ENCODE measurements at places on chromosomes 1 and 21. TPM values are rescaled to one million over a fixed set of nuclear protein-coding genes. Genes with fewer than 3 reads are reported as not detected.

GRCh38 chr1:151549199-151549598 lies 9.1 kb downstream of the TUFT1 start:
- no peak for DNase-seq

- DNase-seq = no peak
Observed at GRCh38 chr1:206832352-206832880, 33.0 kb upstream of the IL20 start.

GRCh38 chr1:222048094-222048595 lies 306.3 kb upstream of the DUSP10 start:
- DNase-seq = no peak

GRCh38 chr1:1361982-1362423 lies 3.6 kb upstream of the MXRA8 start:
- no peak for DNase-seq

DNA sequence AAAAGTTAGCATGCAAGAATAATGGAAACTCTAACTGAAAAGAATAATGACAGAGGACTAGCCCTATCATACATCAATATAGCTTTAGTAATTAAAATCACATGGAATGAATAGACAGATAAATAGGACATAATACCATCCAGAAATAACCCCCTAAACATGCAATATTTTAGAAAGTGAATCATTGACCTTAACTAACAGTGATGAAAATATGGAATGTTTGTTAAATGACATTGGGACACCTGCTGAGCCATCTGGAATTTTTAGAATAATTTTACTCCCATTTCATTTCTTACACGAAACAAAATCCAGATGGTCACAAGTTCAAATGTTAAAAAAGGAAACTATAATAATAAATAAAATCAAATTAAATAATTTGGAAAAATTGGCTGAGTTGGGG lies 53.1 kb upstream of the FMO3 start:
- DNase-seq = no peak

DNA sequence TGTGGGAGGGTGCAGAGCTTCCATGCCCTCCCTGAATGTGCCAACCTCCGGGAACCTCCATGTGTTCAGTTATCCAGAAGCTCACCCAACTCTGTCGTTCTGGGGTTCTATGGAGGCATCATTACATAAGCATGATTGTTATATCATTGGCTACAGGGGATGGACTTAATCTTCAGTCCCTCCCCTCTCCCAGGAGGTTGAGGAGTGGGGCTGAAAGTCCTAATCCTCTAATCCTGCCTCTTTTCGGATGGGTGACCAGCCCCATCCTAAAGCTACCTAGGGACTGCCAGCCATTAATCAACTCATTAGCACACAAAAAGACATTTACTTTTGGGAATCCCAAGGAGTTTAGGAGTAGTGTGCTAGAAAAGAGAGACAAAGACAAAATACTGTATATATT lies 32.0 kb upstream of the PSEN2 start:
- DNase-seq = no peak

DNA sequence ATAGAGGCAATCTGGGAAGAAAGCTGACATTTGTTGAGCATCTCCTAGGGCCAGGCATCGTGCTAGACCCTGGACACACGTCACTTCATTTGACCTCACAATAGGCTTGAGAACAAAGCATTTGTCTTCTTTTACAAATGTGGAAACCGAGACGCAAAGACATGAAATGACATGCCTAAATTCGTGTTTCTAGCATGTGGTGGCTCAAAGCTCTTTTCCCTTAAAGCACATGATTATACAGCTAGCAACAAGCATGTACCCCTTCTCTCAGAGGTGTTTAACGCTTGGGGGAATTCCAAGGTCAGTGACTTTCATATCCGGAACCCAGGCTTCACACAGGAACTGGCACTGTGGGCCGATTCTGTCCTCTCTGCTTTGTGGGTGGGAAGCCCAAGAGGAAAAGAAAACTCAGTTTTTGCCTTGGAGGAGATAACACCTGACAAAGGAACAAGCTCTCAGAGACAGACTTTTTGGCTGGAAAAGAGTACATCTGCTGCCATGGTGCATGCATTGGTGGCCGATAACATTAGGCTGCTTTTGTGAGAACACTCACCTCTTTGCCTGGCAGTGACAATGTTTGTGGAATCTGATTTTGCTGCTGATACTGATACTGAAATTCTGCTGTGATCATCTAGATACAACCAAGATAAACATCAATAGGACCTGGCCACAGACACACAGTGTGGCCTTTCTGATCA lies 15.4 kb upstream of the CD2 start:
- DNase-seq = no peak

DNA sequence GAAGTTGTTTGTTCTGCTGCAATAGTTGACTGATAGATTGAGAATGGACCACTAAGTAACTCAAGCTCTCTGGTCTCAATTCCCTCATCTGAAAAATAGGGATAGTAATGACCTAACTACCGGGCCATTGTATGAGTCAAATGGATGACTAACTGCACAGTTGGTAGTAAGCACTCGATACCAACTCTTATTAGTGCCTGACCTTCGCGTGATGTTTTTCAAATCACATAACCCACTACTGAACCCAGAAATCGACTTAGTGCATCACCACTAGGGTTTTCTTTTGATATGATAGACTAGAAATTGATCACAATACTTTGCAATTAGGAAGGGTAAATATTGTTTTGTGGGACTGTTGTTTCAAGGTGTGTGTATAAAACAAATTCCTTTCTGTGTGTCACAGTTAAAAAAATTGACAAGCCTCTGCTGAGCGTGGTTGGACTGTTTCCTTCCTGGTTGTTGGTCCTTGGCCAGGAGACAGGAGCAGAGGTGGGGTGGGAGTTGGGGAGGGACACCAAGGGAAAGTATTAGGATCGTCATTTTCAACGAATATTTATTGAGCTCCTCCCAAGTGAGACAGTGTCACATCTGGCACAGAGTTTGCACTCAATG lies 54.0 kb upstream of the LRP8 start:
- DNase-seq = peak; percentile 44

GRCh38 chr1:167566766-167567165 lies 13.2 kb upstream of the CREG1 start:
- DNase-seq = no peak

DNA sequence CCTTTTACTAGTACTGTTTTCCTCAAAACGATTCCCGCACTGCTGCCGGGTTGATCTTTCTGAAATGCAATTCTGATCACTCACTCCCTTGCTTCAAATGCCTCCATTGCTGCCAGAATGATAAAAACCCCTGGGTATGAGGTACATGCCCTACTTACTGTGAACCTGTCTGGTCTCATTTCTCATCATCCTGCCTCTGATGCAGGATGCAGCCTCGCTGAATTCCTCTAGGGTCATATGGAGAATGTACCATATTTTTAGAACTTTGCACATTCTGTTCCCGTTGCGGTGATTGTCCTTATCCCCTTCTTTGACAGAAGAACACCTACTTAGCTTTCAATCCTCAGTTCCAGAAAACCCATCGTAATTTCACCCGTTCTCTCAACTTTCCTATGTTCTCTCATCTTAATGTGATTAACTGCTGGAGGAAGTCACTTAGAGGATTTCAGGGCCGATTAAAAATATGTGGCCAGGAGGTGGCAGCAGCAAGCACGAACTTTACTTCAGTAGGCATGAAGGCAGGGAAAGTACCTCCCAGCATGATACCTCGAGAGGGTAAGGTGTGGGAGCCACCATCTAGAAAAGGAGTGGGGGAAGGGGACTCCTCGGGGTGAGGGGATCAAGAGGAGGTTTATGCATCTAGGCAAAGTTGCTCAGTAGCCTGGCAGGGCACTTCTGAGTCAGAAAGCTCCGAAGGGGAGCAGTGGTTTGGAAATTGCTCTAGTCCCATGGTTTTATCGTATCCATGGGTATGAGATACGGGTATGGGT lies 361.5 kb upstream of the ZP4 start:
- peak; percentile 21 for DNase-seq

DNA sequence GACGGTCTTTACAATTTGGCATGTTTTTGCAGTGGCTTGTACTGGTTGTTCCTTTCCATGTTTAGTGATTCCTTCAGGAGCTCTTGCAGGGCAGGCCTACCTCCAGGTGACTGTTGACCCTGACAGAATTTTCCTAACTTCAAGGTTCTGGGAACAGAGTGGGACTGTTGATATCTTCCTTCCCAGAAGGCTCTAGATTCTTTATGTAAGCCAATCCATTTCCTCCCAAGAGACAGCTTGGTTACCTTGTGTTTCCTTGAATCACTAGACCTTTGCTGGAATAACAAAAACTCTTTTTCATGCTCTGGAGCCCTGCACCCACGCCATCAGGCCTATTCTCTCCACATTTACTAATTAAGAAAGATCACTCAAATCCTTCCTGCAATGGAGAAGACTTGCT lies 67.0 kb downstream of the C21orf91 start:
- no peak for DNase-seq

DNA sequence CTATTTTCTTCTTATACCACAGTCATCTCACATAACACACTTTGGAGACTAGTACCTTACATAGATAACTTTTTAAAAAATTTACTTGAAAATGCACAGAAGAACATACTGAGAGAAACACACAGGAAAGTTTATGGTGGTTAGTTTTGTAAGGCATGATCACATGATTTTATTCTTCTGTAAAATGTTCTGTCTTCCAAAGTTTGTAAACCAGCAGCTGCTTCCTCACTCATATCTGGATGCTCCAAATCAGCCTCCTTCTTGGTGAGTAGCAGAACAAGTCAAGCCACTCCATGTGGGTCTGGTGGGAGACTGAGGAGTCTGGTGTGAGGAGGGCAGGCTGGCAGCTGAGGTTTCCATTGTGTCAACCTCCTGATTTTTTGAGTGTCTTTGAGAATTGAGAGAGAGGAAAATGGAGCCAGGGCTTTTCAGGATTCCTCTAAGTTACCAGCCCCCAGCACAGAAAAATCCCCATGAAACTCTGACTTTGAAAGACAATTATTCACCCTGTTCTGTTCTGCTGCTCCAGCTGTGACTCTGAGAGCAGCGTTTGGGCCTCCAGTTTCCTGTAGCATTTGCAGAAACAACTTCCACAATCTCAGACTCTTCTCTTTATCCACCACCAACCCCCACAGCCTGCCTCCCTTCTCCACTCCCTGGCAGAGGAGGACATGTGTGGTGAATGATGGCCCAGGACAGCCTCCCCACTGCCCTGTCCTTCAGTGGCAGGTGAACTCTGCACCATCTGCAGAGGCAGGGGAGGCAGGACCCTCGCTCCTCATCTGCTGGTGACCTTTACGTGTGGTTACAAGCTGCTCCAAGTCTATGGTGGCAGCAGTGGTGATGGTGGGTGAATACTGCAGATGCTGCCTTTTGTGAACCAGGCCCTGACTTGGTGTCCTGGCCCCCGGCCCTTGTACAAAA lies 82.3 kb downstream of the FCRL5 start:
- DNase-seq = no peak

- peak; percentile 99 for DNase-seq
Observed at GRCh38 chr1:212485913-212486618, 53.3 kb downstream of the NENF start.

- no peak for DNase-seq
Observed at GRCh38 chr21:46048926-46049889, 48.7 kb upstream of the COL6A2 start.

- DNase-seq = no peak
Observed at GRCh38 chr1:175822580-175822979, 79.2 kb upstream of the TNR start.

- no peak for DNase-seq
Observed at GRCh38 chr1:201773764-201774163, 55.2 kb upstream of the IPO9 start.

DNA sequence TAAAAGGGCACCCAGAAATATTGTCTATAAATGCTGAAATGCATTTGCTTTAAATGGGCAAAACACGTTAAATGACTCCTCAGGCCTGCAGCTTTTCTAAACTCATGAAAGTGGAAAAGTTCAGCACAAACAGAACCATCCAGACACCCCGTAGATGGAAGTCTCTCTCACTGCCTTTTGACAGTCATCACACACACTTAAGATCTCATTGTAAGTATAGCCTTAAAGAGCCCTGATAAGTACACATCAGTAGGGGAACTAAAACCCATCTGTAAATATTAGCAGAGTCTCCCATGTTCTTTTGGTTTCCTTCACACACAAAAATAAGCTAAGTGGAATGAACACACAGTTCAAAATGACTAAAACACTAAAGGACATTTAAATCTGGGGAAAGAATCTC lies 166.7 kb downstream of the LTN1 start:
- no peak for DNase-seq

DNA sequence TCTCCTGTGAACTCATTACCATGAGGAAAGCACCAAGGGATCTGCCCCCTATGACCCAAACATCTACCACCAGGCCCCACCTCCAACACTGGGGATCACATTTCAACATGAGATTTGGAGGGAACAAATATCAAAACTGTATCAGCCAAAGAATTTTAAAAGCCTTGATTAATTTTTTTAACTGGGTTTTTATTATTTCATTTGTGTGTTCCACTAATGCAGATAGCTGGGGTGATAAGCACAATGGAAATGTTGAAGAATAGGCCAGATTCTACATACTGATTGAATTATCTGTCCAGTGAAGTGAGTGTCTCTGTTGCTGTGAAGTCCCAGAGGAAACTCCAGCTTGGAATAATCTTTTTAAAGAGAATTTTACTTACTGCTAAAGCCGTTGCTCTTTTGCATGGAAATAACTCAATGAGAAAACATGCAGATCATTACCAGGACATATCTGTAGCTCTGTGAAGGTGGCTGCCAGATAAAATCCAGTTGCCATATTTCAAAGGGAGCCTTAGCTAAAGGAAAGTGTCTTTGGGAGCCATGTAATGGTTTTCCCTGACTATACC lies 44.4 kb upstream of the DHCR24 start:
- DNase-seq = no peak

DNA sequence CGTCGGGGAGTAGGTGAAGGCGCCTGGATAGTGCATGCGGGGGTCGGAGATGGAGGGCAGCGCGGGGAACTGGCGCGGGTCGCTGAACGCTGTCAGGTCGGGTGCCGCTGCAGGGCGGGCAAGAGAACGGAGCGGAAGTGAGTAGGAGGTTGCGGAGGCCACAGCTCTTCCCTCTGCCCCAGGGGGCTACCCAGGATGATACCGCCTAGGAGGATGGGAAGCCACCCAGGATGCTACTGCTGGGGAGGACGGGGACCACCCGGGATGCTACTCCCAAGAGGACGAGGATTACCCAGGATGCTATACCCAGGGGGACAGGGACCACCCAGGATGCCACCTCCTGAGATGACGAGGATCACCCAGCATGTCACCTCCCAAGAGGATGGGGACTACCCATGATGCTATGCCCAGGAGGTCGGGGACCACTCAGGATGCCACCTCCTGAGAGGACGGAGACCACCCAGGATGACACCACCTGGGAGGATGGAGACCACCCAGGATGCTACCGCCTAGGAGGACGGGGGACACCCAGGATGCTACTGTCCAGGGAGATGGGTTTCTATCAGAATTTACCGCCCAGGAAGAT lies 123.8 kb downstream of the CLIC6 start:
- no peak for DNase-seq

The HSD3B2 gene
- not detected for total RNA-seq

The TRAPPC3 gene
- total RNA-seq = 105 TPM

The CCDC185 gene
- total RNA-seq = not detected

The SLC5A9 gene
- not detected for total RNA-seq

The ADAM30 gene
- not detected for total RNA-seq

The CD48 gene
- total RNA-seq = not detected

The SHISA4 gene
- total RNA-seq = 22.6 TPM

The FCRL5 gene
- total RNA-seq = not detected

The BTBD8 gene
- total RNA-seq = 3.6 TPM

Measured in kidney epithelial cell (primary cell).